Neural crest cell (in vitro differentiated cells): ENCODE measurements at places on chromosomes 2 and 18. TPM values are rescaled to one million over a fixed set of nuclear protein-coding genes. Genes with fewer than 3 reads are reported as not detected.

The NT5C1B gene
- total RNA-seq: not detected in 2 replicates

The CCDC150 gene
- 29.0 and 31.8 TPM in 2 replicates for total RNA-seq

The DIPK1C gene
- not detected in 2 replicates for total RNA-seq

The VAMP5 gene
- 0.50 and 1.5 TPM in 2 replicates for total RNA-seq

The HOXD8 gene
- not detected in 2 replicates for total RNA-seq
